ENCODE measurements at places on chromosomes 5 and 9. TPM values are rescaled to one million over a fixed set of nuclear protein-coding genes. Genes with fewer than 3 reads are reported as not detected.

- H3K4me1 ChIP-seq, result no peaks in the 10 kb centered on the region
- H3K27me3 ChIP-seq, result no peaks in the 10 kb centered on the region
- H3K27ac ChIP-seq, result no peak overlapping the region
These were observed 990.2 kb downstream of the CDH12 start for GRCh38 chr5:21862986-21863385.

DNA sequence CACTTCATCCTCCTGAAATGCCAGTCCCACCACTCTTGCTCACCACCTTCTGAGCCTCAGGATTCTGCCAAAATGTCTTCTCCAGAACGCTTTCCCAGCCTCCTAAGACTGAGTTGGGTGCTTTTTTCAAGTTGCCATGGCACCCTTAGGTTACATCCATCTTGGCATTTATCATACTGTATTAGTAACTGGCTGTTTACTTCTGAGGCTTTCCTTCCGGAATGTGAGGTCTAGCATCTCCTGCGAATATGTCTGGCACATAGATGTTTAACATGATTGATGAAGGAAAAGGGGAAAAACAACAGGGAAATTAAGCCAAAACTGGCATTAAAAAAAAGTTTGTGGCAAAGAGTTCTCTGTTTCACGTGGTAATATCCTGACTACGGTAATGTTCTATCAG lies 24.9 kb downstream of the RNF130 start:
- no peaks in the 10 kb centered on the region for H3K4me1 ChIP-seq
- no peak overlapping the region for H3K4me3 ChIP-seq
- DNase-seq, result no peak
- H3K36me3 ChIP-seq, result no peaks in the 10 kb centered on the region

DNA sequence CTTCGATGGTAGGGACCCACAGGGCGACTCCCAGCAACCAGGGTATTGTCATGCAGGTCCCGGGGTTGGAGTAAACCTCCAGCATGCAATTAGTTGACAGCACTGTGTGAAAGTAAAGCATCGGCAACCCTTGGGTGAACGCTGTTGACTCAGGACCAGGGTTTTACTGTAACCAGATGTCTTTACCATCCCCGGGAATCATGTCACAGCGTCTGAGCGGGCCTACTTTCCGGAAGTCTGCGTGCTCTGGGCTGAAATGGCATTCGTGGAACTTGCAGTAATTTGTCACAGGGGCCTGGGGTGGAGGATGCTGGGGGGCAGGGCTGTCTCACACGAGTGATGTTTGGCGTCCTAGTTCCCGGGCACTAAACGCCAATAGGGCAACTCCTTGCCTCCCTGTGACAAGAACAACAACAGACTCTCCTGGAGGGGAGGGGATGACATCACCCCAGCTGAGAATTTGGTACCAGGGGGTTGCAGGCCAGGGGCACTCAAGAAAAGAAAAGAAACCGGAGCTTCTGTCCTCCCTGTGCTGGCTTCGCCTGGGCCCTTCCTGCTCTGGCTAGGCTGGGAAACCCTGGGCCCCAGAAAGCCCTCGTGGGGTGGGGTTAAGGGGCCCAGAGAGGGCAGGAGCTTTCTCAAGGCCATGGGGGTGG lies 10.1 kb upstream of the UBAC1 start:
- no peak overlapping the region for H3K27ac ChIP-seq
- DNase-seq, result no peak
- no peaks in the 10 kb centered on the region for H3K4me1 ChIP-seq

GRCh38 chr5:60836131-60836530 lies 7.9 kb downstream of the ELOVL7 start:
- DNase-seq, result no peak
- H3K27me3 ChIP-seq, result no peaks in the 10 kb centered on the region
- H3K4me1 ChIP-seq, result no peaks in the 10 kb centered on the region
- H3K27ac ChIP-seq, result no peak overlapping the region
- H3K36me3 ChIP-seq, result no peaks in the 10 kb centered on the region

Gene STC2
- total RNA-seq, result 16.1 TPM
